Cerebellar cortex (tissue), 1 donor: ENCODE measurements at places on chromosomes 6 and 20.

- DNase-seq = peak; percentile 2
These were observed 60.2 kb downstream of the GNAS-AS1 start for GRCh38 chr20:58790454-58790853.

GRCh38 chr20:30513050-30513628 lies 744.3 kb upstream of the DEFB115 start:
- no peak for DNase-seq

GRCh38 chr6:97177905-97178304 lies 105.1 kb downstream of the MMS22L start:
- DNase-seq = no peak

DNA sequence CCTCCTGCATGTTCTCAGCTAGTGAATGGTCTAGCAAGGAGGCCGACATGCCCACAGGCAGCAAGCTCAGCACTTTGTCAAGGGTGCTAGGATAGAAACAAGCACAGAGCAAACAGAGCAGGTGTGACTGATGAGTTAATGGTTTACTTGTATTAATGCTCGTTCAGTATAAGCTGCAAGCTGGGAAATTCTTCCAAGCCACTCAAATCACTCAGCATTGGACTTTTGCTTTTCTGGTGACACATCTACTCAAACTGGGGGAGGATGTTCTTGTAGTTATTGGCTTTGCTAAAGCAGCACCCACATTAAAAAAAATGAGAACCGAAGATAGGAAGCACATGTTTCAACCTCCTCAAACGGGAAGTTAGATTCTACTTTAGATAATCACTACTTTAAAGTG lies 43.1 kb upstream of the NEDD9 start:
- DNase-seq = no peak

DNA sequence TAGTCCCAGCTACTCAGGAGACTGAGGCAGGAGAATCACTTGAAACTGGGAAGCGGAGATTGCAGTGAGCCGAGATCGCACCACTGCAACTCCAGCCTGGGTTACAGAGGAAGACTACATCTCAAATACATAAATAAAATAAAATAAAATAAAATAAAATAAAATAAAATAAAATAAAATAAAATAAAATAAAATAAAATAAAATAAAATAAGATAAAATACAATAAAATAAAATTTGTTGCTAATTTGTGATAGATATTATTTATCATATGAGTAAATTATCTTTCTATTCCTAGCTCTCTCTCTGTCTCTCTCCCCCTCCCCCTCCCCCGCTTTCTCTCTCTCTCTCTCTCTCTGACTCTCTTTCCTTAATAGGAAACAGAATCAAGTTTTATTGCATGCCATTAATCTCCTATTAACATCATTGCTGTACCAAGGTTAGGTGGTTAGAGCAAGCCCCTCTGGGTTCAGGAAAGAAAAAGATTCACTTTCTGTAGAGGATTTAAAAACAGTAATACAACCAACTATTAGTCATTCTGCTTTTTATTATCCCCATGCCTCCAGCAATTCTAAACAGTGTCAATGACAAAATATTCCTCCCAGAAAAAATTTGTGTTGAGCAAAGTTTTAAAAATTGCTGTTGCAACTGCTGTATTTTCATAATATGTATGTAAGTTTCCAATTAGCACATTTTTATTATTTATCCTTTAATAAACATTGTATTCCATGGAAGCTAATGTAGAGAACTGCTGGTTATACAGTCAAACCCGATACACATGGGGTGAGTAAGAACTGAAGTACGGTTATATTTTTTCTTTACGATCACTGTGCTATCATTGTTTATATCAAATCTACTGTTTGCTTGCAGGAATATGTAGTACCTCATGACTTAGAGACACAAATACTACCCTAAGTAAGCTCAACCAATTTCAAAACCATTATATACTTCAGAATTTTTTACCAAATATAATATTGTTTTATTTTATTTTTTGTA lies 22.1 kb downstream of the BMP5 start:
- DNase-seq = no peak

- DNase-seq = no peak
These were observed 697.6 kb downstream of the HACE1 start for GRCh38 chr6:104162036-104162669.

DNA sequence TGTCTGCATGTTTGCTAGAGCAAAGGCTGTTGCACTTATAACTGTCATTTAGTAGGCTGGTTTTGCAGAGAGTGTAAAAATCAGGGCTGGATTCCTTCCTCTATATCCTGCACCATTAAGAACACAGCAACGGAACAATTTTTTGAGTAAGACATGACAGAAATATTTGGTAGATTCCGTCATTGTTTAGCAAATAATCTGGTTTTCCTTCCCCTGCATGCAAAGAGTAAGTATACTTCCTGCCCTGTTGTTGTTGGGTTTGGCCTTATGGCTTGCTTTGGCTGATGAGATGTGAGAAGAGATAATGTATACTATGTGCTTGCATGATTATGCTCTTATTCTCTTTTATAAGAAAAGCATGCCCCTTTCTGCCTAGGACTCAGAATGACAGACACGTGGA lies 23.8 kb downstream of the MANEA start:
- no peak for DNase-seq

GRCh38 chr20:54068966-54069365 lies 1.4 kb downstream of the BCAS1 start:
- no peak for DNase-seq

DNA sequence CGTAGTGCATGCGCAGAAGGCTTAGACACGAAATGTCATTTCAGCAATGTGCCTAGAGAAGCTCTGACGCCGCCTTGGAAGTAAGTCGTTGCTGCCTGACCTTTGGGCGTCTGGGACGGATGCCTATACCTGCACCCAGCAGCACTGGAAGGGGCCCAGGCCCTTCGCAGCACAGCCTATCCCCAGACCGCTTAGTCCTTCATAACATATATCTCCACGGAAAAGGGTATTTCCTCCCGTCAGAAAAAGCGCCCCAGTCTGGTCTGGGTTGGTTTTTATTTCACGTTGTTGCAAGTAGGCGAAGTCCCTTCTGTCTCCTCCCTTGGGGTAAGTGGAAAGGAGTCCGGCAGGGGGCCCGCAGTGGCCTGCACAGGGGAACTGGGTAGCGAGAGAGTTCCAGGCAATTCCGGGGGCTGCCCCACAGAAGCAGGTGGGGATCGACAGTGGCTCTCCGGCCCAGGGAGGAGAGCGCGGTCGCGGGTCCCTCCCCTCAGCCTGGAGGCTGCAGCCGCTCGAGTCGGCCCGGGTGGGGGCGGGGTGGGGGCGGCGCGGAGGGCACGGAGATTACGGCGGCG lies 559 bp upstream of the EYA4 start:
- no peak for DNase-seq

DNA sequence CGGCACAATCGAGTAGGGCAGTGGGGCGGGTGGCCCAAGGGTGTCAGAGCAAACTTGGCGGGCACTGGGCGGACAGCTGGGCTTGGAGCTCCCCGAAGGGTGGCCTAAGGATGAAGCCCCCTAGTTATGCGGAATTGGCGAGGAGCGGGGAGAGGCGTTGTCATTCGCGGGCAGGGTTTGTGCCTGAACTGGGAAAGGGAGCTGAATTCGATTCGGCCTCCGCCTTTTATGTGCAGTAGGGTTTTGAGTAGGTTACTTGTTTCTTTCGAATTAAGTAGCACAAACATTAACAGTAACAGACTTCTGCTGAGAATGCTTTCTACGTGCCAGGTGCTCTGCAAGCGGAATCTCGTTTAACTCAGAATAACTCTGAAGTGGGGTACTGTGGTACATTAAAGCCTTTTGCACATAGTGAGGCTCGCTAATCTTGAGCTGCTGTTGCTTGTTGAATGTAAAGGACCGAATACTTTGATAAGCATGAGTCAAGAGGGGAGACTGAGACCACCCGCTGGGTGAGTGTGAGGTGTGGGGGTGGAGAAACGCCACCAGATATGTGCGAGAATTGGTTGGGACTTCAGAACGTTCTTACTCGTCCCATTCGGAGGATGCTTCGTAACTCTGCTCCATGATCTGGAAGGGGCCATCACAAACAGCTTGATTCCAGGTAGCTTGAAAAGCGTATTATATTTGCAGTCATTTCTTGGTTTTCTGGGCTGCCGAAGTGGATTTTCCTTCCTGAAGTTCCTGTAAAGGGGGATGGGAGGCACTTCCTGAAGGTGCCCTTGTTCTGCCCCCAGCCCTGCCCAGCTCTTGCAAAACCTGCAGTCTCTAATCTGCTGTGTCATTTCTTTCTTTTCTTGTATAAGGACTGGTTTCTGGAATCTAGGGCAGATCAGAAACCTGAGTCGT lies 833 bp downstream of the RAB5IF start:
- no peak for DNase-seq

DNA sequence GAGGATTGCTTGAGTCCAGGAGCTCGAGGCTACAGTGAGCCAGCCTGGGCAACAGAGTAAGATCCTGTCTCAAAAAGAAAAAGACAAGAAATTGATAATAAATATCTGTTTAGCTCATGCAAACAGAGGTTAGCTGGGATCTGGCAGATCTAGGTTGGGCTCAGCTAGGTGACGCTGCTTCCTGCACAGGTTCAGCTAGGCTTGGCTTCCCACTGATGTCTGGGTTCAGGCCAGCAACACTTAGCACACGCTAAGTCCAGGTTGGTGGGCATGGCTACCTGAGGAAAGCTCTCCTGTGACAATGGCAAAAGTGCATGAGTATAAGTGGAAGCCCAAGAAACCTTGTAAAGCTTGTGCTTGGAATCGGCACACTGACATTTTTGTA lies 48.7 kb downstream of the RIN2 start:
- no peak for DNase-seq

DNA sequence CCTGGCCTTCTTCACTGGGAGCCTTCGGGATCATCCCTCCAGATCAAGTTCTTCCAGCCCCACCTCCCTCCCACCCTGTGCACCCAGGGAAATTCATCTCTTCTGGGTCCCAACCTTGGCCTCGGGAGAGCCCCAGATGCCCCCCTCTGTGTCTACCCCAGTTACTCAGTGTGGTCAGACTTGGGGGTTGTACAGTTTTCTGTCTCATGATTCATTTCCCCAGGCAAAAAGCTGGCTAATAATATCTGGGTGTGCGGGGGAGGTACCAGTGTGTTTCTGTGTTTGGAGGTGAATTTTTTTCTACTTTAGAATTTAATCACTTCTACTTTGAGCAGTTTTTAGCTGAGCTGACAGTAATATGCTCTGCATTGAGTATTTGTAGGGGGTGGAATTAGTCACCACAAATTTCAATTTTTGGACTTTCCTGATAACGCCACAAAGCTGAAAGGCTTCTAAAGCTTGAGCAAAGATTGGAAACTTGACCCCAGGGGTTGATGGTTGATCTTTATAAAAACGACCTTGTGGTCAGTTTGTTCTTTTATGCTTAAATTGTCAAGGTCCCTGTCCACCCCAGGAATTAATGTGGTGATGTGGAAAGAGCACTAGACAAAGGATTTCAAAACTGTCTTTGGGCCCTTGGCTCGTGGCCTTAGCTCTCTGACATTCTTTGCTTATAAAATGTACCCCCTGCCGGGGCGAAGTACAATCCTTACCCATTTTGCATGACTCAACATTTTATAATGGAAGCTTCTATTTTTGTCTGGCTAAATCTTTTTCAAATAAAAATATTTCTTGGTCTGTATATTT lies 284.7 kb upstream of the TAB2 start:
- no peak for DNase-seq

GRCh38 chr20:22459754-22460153 lies 124.6 kb downstream of the FOXA2 start:
- DNase-seq = no peak

DNA sequence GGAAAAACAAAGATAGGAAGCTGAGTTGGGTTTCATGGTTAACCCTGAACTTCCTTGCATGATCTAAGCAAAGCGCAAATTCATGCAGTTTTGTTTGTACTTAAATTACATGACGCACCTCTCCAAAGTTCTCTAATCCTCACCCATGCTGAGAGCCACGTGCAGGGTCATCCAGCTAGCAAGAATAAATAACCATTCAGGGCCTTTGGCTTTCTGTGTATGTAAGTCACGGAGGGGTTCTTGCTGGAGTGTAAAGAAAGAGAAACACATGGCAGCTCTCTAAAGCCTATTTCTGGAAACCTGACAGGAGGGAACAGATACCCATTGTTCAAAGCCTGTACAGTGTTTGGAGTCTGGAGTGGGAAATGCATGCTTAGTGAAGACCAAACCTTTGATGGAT lies 171.7 kb upstream of the CCN2 start:
- DNase-seq = peak; percentile 10

DNA sequence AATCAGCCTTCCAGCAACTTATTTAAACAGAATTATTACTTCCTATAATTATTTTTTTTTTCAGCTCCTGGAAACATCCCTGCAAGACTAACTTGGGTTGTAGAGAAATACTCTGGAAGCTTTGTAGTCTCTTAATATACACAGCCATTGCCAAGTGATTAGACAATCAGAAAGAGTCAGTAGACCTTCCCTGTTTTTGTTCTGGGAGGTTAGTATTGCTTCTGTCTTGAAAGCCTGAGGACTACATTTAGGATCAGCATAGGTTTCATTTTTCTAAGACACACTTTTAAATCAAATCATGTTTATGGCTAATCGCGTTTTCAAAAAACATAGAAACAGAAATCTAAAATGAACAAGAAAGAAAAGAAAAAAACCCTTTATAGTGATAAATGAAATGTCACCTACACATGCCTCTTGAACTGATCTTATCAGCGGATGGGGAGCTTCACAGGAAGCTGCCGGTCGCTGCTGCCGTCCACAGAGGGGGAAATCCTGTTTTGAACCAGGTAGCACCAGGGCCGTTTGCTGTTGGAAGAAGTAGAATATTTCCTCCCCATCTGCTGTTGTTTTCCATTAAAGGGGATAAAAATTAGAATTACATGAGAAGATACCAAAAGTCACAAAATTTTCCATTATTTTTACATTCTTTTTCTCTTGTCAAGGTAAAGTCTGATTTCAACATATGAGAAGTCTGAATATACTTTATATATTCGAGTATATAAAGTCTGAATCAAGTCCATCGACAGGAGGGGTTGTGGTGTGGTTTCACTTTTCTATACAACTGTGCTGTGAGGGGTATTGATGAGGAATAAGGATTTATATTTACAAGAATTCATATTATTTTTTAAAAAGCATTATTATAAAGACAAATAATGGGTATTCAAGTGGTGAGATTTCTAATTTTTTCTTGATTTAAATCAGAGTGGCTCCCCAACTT lies 94.6 kb downstream of the ARMC2 start:
- no peak for DNase-seq

- DNase-seq = peak; percentile 97
These were observed 3.7 kb upstream of the FASTKD5 start for GRCh38 chr20:3163099-3164042.

- no peak for DNase-seq
These were observed 21.2 kb downstream of the NEDD9 start for GRCh38 chr6:11211254-11211653.

DNA sequence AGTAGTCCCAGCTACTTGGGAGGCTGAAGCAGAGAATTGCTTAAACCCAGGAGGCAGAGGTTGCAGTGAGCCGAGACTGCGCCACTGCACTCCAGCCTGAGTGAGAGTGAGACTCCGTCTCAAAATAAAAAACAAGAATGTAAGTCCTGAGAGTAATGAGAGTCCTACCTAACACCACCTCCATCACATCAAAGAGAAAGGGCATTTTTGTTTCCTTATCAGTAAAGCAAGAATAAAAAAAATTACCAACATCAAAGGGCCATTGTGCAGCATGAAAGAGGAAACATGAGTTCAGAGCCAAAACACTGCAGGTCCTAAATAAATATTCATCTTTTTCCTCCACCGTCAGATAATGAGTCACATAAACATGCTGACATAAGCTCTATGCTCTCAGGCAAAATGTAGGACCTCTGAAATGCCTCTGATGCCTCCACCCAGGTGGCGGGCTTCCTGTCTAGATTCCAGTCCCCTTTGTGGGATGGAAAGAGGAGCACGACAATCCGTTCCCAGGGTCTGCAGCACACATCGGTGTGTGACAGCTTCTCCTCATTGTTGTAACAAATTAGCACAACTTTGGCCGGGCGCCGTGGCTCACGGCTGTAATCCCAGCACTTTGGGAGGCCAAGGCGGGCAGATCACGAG lies 7.2 kb downstream of the ATP9A start:
- DNase-seq = no peak

GRCh38 chr20:59837623-59838394 lies 95.6 kb downstream of the SYCP2 start:
- no peak for DNase-seq
